ENCODE measurements at places on chromosomes 12 and 14.

DNA sequence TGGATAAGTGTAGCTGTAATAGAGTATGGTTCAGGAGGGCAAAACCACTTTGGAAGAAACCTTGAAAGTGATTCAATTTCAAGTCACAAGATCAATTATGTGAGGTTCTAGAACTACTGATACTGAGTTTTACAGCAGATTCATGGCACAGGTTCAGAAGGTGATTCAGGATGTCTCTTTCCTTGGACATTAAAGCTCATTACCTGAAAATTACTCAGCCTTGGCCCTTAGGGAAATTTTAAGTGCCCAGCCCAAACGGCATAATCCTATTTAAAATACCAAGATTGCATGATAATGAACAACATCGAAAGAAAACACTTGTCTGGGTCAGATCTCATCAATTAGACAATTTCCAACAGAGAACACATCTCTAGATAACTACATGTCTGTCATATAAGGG is 70.2 kb upstream of the SLC38A2 start:
- no peak for DNase-seq

GRCh38 chr14:88281447-88281846 is 41.6 kb downstream of the KCNK10 start:
- no peak for DNase-seq

GRCh38 chr12:7303772-7304171 is at the start of gene ACSM4:
TSS of gene ACSM4 (plus strand) at chr12:7304072. CDS start at chr12:7304332, 260 bp downstream.
- no peak for DNase-seq

GRCh38 chr14:89283327-89284060 is 133.5 kb downstream of the FOXN3 start:
- DNase-seq: no peak

DNA sequence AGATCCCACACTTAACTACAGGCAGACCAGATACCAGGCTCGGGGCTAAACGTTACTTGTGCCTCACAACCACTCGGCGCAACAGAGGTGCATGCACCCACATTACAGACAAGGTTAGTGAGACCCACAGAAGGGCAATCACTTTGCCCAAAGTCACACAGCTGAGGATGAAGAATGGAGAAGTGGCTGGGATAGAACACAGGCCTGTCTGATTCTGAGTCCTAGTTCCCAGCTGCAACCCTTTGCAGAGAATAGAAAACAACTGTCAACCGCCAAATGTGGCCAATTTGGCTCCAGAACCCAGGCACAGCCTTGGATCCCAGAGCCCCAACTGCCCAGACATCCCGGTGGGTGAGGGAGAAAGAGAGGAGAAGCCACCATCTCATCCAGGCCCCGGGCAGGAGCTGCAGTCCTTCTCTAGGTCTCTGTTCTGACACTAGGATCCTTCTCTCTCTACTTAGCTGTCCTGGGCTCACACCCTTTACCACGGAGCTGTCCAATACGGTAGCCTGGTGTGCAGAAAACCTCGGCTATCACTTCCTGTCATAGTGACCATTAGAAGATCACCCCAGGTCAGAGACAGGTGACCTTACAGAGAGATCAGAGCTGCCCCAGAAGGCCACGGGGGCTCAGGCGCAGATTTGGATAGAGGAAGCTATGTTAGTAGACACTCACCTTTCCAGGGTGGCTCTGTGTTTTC is 59.1 kb downstream of the FAM222A start:
- peak; percentile 31 for DNase-seq

DNA sequence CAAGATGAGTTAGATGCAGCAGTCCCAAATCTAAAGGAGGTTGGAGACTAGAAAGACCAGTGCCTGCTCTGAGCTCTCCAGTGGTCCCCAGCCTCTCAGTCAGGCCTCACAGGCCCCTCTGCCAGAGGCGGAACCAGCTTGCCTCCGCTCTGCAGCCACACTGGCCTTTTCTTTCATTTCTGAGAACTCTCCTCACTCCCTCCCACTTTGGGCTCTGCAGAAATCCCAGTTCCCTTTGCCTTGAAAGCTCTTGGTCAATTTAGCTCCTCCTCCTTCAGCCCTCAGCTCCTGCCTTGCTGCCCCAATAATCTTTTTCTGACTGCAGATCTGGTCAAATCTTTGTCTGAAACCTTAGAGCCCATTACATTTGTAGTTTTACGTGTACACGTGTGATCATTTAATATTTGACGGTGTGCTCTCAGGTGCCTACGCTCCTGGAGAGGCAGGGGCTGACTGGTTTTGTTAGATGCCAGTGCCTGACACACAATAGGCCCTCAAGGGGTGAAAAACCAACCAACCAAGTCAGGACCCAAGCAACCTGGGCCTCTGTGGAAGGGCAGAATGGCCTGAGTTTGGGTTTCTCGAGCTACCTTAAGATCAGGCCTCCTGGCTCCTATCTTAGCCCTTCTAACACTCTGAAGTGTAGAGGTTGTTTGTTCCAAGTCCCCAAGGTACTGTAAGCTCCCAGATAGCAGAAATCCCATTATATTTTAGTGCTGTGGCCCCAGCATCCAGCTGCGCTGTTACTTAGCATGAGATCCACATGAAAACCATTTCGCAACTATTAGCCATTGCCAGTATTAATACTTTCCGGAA is 1.1 kb upstream of the NUDT4 start:
- peak; percentile 96 for DNase-seq

DNA sequence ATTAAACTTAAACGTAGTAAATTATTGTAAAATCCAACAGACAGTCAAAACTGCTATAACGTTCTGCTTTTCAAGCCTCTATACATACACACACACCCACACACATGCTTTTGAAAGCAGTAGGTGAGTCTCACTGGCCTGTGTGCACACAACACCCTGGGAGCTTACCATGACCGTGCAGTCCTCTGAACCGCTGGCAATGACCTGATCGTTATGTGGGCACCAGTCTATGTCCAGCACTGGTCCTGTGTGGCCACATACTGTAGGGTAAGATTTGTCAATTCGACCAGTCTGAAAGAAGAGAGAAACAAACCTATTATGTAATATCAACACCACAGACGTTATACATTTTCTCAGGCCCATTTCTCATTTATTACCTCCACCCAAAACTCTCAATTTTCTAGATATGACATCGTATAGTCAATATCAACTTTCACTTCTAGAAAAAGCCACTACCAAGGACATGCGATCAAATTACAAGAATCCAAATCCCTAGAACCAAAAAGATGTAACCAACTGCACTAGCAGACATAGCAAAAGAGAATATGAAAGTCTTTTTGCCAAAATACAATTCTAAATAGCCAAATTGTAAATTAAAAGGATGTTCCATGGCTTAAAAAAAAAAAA is 44.5 kb upstream of the SELPLG start:
- DNase-seq: no peak

DNA sequence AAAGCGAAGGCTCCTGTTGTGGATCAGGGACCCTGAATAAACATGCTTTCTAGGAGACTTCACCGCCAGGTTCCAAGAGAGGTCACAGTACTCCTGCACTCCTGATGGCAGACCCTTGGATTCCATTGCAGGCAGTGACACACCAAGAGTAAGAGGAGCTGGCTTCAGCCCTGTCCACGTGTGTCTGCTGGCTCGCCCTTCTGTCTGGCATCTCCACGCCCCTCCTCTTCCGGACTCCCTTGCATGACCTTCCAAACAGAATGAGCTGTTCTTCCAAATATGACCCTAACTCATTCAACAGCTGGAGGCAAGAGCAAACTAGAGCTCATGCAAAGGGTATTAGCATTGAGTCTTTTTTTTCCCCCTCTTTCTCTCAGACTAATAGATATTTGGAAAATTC is 233.0 kb upstream of the PLEKHG7 start:
- DNase-seq: no peak

GRCh38 chr12:43835264-43835655 is 621 bp upstream of the TMEM117 start:
- no peak for DNase-seq

DNA sequence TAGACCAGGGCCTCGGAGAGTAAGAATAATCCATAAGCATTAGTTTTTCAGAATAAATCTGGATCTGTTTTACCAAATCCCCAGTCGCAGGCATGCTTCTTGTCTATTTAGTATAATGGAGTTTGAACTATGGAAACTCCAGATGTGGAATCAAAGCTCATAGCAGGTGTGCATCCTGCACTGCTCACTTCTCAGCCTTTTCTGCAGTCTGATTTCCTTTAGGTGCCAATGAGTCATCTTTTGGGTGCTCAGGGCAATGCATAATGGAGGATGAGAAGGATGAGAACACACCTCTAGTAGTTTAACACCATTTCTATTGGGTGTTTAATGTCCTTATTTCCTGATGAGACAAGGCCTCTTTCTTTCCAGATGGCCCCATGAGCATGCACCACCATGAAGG is 961.2 kb downstream of the TMEM121 start:
- no peak for DNase-seq

GRCh38 chr14:36647417-36647823 is 14.2 kb upstream of the PAX9 start:
- DNase-seq: no peak

GRCh38 chr14:24058260-24058950 is 6.6 kb downstream of the CARMIL3 start:
- DNase-seq: peak; percentile 82

- no peak for DNase-seq
Observed at GRCh38 chr14:96658611-96659010, 138.6 kb upstream of the VRK1 start.

DNA sequence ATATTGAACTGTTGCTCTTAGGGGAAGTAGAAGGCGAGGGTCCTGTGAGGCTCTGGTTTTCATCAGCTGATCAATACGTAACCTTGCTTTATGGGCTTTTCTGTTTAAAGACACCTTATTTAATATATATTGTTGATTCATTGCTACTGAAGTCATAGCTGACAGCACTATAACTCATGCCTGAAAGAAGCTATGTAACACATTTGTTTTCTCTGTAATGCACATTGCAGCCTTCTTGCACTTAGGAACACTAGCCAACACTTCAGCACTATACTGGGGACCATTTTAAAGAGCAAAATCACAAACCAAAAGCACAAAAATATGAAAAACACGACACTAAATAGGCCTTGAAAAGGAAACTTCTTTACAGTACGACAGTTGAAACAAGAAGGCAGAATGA is 135.7 kb downstream of the TTC6 start:
- no peak for DNase-seq

DNA sequence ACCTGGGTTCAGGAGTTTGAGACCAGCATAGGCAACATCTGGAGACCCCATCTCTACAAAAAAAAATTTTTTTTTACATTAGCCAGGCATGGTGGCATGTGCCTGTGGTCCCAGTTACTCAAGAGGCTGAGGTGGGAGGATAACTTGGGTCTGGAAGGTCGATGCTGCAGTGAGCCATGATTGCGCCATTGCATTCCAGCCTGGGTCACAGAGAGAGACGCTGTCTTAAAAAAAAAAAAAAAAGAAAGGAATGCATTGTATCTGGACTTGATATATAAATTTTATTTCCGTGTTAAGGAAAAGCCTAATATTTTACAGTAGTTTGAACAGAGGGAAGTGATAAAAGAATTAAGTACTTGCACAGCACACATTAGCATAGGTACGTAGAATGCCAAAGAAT is 97.2 kb downstream of the ZC3H14 start:
- no peak for DNase-seq

- no peak for DNase-seq
Observed at GRCh38 chr12:122491991-122492390, 8.7 kb downstream of the ZCCHC8 start.

- no peak for DNase-seq
Observed at GRCh38 chr14:49636866-49637265, 1.8 kb upstream of the DNAAF2 start.

GRCh38 chr12:57740656-57741412 is 2.3 kb upstream of the AGAP2 start:
- DNase-seq: no peak

DNA sequence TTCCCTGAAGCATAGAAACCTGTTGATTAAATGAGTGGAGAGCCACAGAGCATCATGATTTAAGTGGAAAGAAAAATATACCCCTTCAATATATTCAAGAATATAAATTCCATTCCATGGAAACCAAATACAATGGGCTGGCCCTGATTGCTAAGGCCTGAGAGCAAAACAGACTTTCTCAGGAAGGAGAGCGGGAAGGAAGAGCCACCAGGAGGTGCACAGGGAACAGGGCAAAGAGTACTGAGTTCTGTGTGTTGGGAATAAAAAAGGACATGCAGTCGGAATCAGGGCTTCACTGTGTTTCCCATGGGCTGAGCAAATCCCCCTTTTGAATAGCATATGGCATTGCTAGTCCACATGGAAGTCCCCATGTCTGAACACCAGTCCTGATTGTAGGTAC is 69.7 kb upstream of the PLEKHG3 start:
- DNase-seq: no peak

DNA sequence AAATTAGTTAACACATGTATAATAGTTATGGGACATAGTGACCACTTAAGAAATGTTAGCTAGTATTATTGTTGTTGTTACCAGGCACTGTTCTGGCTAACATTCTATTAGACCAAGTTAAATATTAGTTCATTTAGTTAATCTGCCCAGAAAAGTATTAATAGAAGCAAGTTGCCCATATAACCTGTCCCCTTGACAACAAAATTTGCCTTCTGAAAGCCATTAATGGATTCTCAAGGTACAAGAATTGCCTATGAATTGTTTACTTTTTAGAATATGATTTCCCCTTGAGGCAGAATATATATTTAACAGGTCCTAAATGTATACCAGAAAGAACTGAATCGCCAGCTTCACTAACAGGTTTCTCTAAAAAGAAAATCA is 167.3 kb upstream of the TMCC3 start:
- no peak for DNase-seq

DNA sequence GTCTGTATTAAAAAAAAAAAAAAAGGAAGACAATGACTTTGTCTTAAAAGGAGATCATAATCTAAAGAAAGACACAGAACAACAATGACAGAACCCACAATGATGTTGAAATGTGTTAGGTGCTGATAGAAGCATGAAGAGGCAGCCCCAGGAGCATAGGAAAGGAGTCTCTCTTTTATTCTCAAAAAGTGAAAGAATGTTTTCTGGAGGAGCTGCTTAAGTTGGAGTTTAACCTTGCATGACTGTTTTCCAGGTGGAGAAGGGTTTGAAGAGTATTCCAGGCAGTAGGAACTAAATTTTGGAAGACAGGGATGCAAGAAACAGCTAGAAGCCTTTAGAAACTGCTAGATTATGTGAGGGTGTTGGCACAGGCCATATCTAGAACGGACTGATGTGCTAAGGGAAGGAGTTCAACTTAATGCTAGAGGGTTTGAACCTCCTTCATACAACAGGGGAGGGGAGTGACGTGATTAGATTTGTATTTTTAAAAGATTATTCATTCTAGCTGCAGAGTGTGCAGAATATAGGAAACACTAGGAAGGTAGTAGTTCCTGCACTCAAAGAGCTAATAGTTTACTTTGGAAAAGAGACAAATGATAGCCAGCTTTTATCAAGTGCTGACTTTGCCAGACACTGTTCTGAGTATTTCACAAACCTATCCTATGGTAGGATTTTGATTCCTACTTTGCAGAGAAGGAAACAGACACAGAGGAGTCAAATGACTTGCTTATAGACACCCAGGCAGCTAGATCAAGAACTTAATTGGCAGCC is 4.6 kb upstream of the RPL6 start:
- DNase-seq: peak; percentile 89

DNA sequence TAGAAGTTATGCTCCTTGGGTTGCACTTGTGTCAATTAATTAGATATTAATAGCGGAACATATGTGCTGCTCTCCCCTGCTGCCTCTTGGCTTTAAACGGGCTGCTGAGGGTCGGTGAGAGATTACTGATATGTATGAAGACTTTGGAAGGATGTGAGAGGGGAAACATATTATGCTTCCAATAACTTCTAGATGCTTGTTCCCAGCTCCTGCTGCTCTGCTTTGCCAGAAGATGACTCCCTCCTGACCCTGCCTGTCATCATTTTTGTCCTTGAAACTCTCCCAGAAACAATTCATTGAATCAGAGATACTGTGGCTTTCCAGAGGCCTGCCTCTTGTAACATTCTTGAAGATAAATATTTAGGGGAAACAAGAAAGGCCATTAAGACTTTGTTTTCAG is 300.1 kb upstream of the STXBP6 start:
- no peak for DNase-seq

All from OCI-M1 (cell line).